Stimulated activated CD4-positive, alpha-beta T cell treated with anti-CD3 and anti-CD28 coated beads, Interleukin-1b, Interleukin-23, amount 100 ng/mL, for 24 hours (primary cell): ENCODE measurements at places on chromosomes 5 and 9.

DNA sequence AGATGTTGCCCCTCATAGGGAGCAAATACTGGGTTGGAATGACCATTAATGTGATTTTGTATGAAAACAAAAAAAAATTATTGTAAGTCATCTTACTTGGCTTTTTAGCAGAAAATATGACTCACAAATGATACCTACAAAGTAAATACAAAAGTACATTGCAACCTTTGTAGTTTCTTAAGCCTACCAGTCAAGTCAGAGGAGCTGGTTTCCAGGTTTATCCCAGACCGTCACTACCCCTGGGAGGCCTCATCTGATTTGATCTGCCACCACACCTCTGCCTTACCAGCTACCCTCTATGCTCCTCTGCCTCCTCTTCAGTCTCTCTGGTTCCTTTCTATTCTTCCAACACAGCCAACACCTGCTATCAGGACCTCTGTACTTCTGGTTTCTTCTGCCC lies 349.9 kb upstream of the CCNH start:
- no peak for DNase-seq

DNA sequence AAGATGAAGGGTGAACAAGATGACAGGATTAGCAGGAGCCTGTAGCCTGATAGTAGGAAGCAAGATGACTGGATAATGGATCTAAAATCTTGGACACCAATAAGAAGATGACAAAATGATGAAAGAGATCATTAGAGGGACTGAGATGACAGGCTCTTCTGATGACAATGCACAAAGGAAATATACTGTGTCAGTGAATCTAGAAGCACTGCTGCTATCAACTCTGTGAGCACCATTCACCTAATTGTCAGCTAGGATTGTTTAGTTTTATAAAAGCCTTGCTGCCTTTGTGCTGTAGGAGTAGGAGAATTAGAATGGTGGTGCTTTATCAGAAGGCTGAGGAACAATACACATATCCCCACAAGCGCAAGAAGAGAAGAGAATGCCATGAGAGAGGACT lies 1127.8 kb downstream of the DTWD2 start:
- DNase-seq = no peak

- no peak for DNase-seq
These were observed 19.5 kb upstream of the ERCC6L2 start for GRCh38 chr9:95855961-95856360.

GRCh38 chr5:1352231-1353219 lies 7.6 kb upstream of the CLPTM1L start:
- no peak for DNase-seq

- DNase-seq = peak; percentile 25
These were observed 2.0 kb downstream of the GADD45G start for GRCh38 chr9:89606624-89607311.

DNA sequence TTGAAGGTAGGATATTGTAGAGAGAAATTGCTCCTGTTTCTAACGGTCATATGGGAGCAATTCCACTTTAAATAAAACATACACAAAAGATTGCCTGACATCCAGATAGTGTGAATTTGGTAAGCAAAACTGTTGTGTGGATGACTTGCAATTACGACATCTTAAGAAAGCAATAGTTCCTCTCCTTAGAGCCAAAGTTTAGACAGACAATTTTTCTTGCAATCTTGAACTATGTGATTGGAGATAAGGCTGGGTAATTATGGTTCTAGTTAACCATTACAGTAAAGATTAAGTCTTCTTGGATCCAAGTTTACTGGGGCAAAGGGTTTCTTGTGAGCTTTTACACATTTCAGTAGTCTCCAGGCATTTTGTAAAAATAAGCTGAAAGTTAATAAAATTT lies 1080.6 kb upstream of the CDH6 start:
- no peak for DNase-seq
